Stimulated activated CD4-positive, alpha-beta T cell treated with anti-CD3 and anti-CD28 coated beads, Interleukin-1b, Interleukin-23, amount 100 ng/mL, for 1 hour (primary cell): ENCODE measurements at places on chromosomes 6 and 20.

- DNase-seq: no peak
Measured at GRCh38 chr20:42744756-42745465, 444.8 kb downstream of the PTPRT start.

GRCh38 chr20:8305449-8305978 is 173.4 kb downstream of the PLCB1 start:
- peak; percentile 6 for DNase-seq

DNA sequence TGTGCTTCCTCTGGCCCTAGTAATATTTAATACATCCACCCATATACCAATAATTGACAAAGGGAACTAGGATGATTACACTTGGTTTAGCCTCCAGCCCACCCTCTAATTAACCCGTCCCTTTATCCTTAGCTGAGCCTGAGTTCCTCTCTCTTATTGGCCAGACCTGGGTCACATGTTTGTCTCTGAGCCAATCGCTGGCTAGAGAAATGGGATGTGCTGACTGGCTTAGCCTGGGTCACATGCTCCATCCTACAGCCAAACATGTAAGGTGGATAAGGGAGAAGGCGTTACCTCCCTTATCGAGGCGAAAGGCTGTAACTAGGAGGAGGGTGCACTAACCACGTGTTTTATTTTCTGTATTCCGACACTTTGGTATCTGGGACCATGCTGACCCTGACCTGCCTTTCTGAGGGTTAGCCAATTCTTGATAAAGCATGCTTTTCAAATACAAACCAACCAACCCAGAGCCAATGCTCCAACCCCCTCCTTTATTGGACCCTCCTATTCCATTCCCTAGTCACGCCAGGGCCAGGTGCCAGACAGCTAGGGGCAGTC is 262.7 kb downstream of the PREX1 start:
- DNase-seq: no peak

DNA sequence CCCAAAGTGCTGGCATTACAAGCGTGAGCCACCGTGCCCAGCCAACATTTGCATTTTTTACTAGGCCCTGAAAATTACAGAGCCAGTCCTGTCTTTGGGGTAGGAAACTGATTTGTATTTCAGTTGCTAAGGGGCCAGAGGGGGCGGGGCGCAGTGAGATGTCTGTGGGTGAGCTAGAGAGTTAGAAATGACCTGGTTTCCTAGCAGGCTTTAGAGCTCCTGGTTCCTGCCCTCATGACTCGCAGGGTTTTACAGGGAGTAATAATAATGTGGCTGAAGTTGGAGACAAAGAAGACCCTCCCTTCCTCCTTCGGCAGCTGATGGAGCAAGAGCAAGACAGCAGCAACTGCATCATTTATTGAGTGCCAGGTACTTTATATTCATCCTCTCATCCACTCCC is 131.5 kb downstream of the TFAP2C start:
- DNase-seq: no peak

DNA sequence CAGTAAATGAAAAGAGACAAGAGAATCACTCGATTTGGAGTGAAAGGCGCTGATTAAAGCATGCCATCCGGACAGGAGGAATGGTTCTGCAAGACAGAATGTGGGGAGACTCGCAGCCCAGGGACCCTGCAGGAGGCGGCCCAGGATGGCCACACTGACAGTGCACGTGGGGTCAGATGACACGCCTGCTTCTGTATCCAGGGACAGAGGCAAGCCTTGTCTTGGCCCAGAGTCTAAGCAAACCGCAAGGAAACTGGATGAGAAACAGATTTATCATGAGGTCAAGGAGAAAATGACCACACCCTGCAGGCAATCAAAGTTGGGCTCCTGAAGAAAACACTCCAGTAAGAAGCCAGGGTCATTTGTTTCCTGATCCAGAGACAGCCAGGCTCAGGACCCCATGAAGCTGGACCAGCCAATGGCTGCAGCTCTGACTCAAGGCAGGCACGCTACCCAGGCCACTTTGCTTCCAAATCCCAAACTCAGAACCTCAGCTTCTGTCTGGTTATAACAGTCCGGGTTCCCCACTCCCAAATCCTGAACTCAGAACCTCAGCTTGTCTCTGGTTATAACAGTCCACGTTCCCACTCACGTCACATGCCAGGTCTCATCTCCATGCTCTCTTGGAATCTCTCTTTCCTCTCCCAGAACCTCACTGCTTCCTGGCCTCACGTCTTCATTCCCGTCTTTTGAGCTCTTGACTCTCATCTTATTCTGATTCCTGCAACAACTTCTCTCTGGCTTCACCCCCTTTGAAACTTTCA is 144.9 kb upstream of the THBS2 start:
- no peak for DNase-seq

- DNase-seq: no peak
Measured at GRCh38 chr6:135075018-135075417, 20.4 kb upstream of the HBS1L start.

DNA sequence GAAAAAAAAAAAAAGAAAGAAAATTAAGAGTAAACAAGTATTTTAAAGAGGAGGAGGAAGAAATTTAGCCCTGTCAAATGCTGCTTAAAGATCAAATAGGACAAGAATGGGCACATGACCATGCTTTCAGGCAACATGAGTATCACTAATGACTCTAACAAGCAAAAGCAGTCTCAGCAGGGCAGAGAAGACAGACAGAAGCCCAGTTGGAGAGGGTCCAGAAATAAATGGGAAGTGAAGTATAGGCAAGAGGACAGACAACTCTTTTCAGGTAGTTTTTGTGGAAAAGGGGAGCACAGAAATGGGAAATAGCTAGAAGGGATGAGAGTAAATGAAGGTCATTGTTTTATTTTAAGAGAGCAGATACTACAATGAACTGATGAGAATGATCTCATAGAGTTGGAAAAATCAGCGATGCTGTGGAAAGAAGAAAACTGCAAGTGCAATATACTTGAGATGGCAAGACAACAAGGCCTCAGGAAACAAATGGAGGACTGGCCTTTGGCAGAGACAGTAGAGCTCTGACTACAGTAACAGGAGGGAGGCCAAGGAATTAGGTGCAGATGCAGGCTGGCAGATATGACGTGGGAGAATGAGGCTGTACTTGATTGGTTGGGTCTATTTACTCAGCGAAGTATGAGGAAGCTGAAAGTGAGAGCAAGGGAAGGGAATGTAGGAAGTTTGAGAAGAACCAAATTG is 40.3 kb downstream of the KIF6 start:
- no peak for DNase-seq

- DNase-seq: no peak
Measured at GRCh38 chr20:11221046-11221445, 547.2 kb upstream of the JAG1 start.

GRCh38 chr20:62460678-62461077 is 15.1 kb downstream of the GATA5 start:
- DNase-seq: no peak

- no peak for DNase-seq
Measured at GRCh38 chr6:106744781-106745180, 115.4 kb downstream of the QRSL1 start.

DNA sequence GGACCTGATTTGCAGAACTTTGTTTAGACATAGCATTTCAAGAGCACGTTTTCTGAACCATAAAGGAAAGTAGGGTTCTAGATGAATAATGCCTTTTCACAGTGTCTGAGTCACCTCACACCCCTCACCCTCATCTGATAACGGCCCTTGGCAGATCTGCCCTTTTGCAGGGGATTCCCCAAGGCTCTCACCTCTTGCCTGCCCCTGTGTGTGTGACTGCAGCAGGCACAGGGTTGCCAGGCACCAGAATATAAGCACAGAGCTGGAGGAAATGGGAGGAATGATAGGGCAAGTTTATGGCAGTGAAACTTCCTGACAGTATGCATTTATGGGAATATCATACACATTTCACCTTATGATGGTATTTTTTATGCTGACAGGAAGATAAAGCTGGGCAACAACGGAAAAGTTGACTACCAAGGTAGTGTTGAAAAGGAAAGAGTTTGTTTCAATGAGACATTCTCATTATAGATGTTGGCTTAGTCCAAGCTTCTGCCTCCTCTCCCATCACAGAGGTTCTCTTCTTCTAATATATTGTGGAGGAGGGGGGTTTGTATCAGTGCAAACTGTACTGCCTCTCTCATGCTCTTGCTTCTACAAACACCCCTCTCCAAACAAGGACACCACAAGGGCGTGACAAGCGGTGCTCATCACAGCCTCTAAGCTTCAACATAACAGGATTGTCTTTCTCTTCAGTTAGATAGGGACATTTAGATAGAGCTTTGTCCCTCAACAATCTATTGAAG is 101.5 kb upstream of the BACH2 start:
- DNase-seq: peak; percentile 52

DNA sequence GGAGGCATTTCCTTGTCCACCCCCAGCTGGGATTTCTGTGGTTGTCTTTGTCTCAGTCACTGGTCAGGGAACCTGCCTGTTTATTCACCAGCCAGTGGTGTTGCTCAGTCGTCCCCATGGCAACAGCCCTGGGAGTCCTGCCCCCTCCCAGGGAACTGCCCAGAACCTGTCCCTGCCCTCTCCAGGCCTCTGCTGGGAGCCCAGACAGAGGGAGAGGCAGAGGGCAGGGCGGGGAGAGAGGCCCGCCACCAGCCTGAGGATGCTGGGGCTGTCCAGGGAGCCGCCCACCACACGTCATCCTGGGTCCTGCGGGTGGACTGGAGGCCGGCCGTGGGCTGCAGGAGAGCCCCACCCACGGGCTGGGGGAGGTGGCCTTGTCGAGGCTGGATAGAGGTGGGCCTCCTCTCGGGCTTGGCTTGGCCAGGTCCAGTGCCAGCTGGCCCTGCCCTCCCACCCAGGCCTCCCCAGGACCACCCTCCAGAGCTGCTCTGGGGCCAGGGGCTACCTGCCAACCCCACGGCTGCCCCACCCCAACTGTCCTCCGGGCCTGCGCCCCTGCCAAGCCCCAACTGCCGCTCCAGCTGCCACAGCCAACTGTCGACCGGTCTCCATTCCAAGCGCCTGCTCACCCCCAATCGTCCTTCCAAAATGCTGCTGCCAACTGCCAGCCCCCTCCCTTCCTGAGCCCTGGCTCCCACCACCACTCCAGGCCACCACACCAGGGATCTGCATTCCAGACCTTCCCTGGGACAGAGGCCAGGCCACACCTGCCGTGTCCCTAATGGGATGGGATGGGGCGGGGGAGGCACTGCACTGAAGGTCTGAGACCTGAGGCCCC is 4.2 kb upstream of the ZBTB46 start:
- no peak for DNase-seq

- DNase-seq: no peak
Measured at GRCh38 chr20:41038878-41039404, 10.3 kb downstream of the TOP1 start.

GRCh38 chr6:157268396-157268795 is 54.9 kb downstream of the TMEM242 start:
- DNase-seq: no peak

DNA sequence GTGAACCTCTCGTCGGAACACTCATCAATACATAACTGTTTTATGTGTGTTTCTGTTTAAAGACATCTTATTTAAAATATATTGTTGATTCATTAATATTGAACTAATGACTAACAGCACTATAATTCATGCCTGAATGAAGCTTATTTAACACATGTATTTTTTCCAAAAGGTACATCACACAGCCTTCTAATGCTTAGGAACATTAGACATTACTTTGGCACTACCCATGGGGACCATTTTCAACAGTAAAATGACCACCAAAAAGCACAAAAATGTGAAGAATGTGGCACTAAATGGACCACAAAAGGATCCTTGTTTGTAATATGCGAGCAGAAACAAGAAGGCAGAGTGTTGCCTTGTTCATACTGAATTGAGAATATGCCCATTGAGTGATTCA is 109.2 kb downstream of the CEP57L1 start:
- no peak for DNase-seq

GRCh38 chr6:125738276-125738675 is 11.2 kb upstream of the HEY2 start:
- DNase-seq: no peak

GRCh38 chr6:16319813-16320532 is 81.6 kb downstream of the GMPR start:
- DNase-seq: peak; percentile 35

DNA sequence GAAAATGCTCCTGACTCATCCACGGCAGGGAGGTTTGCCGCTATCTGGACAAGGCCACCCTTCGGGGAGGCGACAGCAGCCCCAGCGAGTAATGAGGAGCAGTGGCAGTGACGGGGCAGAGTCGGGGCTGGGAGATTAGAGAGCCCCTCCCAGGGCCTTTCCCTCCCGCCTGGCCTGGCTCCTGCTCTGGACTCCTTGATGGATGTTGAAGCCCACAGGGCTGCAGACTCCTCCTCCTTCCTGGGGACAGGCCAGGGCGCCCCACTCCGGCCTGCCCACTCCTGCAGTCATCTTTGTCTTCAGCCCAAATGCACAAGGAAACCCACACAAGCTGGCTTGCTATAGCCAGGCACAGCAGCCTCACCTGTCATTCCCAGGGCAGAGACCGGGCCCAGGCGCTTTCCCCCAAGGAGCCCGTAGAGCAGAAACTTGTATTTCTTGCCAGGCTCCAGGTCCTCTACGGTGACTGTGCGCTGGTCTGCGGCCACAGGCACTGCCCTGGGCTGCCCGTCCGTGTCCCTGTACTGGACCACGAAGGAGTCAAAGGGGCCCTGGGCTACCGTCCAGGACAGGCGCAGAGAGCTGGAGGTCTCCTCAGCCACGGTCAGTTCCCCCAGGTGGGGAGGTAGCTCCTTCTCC is 7.7 kb downstream of the CYP21A2 start:
- no peak for DNase-seq

- no peak for DNase-seq
Measured at GRCh38 chr6:108945681-108946159, 97.5 kb downstream of the ARMC2 start.

GRCh38 chr6:134245041-134245440 is 72.9 kb downstream of the SGK1 start:
- no peak for DNase-seq

DNA sequence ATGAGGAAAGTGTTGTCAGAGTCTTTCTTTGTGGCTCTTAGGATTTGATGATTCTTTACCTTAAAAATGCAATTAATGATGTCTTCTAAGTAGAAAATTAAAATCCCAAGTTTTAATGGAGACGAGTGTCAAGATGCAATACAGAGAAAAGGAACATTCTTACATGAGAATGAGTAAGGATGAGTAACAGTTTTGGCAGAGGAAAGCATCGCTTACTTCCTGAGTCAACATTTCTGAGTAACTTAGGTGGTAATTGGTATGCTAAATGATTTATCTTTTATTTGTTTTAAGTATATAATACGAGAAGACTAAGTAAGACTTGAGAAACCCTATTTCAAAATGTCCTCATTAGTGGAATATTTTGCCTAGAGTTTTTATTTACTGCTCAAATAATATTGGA is 101.3 kb downstream of the RTN4IP1 start:
- no peak for DNase-seq

DNA sequence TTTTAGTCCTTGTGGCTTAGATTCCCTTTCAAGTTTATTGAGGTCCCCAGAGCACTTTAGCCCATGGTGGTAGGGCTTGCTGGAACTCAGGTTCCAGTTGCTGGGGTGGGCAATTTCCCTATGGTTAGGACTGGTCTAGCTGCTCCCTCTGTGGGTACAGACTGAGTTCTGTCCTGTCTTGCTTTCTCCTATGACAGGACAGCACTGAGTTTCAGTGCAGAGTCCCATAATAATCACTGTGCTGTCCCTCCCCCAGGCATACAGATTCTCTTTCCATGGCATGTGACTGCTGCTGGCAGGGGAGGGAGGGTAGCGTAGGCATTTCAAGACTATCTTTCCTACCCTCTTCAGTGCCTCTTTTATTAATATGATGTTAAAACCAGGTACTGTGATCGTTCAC is 17.1 kb upstream of the ERVFRD-1 start:
- DNase-seq: no peak

GRCh38 chr20:35826397-35826998 is 54.7 kb downstream of the PHF20 start:
- no peak for DNase-seq
